Activated gamma-delta T cell (primary cell): ENCODE measurements at places on chromosomes 4 and X.

DNA sequence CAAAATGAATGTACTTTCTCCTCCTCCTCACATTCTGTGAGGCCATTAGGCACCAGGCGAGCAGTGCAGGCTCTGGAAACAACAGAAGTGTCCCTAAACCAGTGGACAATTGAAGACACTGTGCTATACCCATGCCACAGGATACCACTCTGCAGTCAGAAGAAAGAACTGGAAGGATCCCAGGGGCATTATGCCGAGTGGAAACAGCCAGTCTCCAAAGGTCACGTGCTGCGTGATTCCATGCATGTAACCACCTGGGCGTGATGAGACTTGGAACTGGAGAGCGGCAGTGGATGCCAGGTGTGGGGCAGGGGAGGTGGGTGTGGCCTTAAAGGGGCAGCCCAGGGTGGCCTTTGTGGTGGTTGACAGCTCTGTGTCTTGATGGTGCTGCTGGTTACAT is 139.4 kb downstream of the EVC2 start:
- no peak for DNase-seq

- no peak for DNase-seq
Measured at GRCh38 chrX:109485470-109486340, 3.8 kb upstream of the GUCY2F start.

- no peak for DNase-seq
Measured at GRCh38 chr4:3021627-3022026, 52.7 kb downstream of the HTT-AS start.

GRCh38 chrX:22300130-22300529 is 27.4 kb downstream of the CBLL2 start:
- no peak for DNase-seq

DNA sequence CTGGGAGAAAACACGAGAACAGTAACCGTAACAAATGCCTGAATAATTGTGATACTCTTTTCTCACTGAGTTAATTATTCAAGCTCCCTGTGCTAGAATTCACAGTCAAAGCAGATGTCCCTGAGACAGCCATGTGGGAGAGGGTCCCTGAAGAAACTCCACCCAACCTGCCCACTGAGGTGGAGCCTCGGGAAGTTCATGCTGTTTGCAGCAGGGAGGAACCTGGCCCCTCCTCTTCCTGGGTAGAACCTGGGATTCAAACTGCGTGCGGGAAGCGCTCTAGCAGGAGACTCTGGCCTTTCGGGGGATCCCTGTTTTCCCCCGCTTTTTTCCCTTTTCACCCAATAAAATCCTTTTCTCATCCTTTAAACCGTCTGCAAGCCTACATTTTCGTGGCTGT is 20.2 kb upstream of the RHOH start:
- DNase-seq: no peak

DNA sequence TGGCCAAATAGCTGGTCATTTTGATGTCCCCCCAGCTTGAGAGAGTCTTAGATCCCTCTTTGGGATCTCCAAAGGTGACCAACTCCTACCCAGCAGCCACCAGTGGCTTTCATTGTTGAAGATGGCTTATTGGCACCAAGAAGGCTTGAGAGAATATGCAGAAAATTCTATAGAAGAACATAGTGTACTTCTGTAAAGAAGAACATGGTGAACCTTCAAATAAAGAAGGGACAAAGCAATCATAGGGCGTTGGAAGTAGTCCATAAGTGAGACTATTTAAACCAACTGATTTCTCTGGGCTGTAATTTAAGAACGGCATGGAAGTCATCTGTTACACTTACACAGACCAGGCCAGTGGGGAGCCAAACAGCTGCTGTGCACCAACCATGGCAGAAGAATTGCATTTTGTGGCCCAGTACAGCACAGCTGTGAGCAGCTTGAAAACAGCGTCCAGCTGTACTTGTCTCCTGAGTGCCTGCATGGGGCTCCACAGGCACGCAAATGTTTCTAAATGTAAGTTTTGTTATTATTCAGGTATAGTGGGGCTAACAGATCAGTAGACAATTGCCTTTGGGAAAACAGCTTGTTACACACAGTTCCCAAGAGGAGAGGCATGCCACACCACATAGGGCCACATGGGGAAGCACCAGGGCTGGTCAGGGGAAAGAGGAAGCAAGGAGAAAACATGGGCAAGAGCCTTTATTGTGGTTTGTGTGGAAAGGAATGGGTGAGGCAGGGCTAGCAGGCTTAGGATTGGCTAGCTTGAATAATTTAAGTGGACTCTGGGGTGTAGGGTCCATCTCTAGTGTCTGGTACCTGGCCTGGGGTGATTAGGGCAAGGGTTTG is 125.0 kb downstream of the ARHGAP6 start:
- no peak for DNase-seq

- DNase-seq: no peak
Measured at GRCh38 chr4:3010577-3010976, 47.2 kb downstream of the GRK4 start.

GRCh38 chr4:107408968-107409367 is 311.1 kb downstream of the PAPSS1 start:
- DNase-seq: no peak

GRCh38 chr4:70863099-70863790 is 23.6 kb upstream of the GRSF1 start:
- no peak for DNase-seq

GRCh38 chr4:84336964-84337705 is 162.0 kb downstream of the NKX6-1 start:
- no peak for DNase-seq

DNA sequence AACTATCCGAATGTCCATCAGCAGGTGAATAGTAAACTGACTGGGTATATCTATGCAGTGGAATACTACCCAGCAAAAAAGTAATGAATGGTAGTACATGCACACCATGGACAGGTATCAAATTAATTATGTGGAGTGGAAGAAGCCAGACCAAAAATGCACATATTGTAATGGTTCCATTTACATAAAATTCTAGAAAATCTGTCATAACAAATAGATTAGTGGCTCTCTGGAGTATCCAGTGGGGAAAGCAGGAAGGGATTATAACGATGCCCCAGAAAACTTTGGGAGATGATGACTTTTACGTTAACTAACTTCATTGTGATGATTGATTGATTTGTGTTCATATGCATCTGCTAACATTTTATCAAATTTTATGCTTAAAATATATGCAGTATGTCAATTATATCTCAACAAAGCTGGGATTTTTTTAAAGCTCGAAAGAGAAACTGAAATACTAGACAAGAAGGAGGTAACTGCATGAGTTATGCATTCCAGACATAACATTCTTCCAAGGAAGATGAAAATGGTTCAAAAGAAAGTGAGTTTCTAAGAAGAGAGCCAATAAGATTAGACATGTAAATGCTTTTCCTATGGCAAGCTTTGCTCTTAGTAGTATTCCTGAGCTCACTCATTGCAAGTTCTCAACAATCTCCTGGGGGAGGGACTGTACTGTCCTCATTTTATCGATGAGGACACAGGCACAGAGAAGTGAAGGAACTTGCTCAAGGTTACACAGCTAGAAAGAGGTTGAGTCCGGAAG is 58.6 kb upstream of the MSX1 start:
- DNase-seq: no peak

DNA sequence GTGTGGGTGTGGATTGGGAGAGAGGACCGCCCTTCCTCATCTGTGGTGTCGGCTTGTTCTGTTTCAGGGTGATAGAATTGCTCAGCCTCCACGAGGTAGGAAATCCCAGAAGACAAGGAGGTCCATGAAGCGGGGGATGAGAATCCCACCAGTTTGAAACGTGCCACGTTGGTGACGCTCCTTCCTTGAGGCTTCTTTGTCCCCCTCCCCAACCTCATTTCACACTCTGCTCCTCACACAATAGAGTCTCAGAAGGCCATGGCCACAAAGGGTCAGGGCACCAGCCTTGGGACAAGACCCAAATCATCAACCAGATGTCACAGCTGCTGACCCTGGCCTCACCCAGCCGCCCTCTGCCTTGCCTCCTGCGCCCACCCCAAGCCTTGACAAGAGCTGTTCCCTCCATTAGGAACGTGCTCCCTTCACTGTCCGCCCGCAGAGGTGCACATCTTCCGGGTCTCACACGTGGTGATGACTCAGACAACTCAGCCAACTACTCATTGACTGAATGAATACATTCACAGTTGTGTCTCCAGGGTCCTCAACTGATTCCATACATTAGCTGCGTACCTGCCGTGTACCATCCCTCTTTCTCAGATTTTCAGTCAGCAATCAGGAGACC is 18.3 kb downstream of the BLOC1S4 start:
- no peak for DNase-seq

GRCh38 chr4:101953949-101954348 is 163.4 kb downstream of the BANK1 start:
- DNase-seq: no peak
